ENCODE measurements at places on chromosomes 5 and 9.

DNA sequence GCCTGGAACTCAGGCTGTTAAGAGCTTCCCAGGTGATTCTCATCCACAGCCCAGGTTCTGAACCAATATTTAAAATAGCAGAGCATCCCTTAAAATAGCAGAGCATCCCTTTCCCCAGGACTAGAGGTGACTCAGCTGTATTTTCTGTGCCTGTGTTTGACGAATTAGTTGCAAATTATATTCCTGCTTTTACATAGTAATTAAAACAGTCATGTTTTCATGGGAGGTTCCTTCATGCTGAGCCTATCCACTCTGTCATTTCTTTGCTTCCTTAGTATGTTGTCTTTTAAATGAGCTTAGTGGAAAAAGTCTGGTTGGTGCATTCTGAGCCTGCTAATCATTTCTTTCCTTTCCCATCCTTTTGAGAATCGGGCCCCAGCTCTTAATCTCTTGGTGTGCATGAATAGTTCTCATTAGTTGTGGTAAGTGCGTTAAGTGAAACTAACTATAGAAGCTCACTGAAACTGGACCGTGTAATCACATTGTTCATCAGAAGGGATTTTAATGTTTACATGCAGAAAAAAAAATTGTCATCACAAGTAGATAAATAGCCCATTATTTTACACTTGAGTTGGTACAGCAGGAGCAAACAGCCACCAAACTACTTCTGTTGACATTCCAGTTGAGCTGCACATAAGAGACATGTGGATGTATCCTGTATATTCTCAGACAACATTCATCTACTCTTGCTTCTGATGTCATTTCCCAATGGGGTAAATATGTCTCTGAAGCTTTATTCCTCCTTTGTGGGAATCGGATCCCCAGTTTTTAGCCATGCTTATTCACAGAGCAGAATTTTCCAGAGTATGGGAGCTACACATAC is 596.9 kb upstream of the WWC1 start:
- no peak for DNase-seq

DNA sequence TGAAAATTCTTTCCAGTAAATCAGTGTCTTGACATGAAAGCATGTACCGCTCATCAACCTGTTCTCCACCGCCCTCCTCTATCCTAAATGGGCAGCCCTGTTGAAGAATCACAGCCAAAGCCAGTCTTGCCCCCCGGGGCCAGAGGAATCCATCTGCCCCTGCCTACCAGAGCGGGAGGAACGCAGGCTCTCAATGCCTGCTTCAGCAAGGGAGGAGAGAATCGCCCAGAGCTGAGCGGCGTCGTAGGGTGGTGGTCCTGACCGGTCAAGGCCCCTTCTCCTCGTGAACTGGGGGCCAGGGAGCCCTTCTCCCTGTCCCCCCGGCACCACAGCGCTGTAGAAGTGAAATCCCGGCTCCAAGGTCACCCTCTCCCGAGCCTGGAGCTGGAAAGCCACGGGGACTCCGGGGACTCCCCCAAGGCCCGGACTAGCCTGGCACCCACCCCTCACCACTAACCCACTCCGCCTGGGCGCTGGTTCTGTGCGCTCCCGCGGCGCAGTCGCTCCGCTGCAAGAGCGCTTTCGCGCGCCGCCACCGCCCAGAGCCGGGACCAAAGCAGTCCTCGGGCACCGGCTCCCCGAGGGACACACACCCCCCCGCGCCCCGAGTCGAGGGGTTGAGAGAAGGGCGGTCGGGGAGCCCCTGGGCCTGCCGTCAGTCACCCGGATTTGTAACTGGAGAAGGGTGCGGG is 718 bp upstream of the TMEM215 start:
- no peak for DNase-seq

DNA sequence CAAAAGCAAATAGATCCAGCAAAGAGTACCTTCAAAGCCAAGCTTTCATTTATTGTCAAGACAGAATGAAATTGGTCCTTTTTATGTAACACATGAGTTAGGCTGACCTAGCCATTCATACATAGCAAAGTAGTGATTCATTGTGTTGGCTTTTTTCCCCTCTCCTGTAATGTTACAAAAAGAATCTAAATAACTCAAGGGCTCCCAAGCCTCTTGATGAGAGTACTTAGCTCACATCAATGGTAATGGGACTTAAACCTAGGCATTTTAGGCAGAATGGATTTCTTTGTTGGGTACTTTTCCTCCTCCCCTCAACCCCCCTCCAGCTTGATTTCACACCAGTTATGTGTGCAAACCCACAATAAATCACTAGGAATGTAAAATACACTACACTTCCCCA is 123.7 kb downstream of the EBF1 start:
- DNase-seq: peak; percentile 1

- DNase-seq: no peak
Observed at GRCh38 chr9:90002397-90003271, 397.8 kb downstream of the GADD45G start.

DNA sequence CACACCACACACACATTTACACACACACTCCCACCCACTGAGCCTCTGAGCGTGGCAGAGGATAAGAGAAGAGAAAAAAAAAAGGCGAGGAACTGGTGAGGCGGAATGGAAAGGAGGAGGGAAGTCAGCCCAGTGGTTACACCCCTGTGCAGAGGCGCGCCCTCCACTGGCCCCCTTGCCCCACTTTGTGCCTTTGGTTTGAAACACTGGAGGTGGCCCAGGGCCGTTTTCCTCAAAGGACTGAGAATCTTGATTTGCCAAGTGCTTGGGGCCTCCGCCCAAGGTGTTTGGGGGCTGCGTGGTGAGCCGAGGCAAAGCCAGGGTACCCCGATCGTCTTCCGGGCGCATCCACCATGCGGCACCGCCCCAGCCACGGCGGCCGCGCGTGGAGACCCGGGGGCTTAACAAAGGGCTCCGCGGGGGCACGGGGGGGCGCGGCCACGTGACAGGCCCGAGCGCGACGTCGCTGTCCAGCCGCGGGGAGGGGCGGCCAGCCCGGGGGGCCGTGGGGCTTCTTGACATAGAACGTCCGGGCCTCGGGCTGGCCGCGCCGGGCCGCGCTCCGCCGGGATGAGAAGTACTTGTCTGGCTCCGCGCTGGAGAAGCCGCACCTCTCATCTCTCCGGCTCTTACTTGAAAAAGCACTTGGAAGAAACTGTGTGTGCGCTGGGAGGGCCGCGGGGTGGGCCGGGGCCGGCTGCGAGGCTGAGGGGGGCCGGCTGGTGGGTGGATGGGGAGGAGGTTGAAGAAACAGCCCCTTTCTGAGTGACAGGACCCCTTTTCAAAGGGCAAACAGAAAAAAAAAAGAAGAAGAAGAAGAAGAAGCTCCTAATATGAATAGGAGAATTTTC is 21.0 kb downstream of the NR2F1 start:
- no peak for DNase-seq

GRCh38 chr5:145936401-145937131 is at the start of gene SH3RF2:
Gene SH3RF2, plus strand, starts transcription at chr5:145936578. Its CDS starts 1,351 bp downstream, at chr5:145937929.
- peak; percentile 11 for DNase-seq

All from NCI-H2227 treated with DMSO at 0.1 percent for 48 hours (cell line).